ENCODE measurements at places on chromosomes 2 and 18.

DNA sequence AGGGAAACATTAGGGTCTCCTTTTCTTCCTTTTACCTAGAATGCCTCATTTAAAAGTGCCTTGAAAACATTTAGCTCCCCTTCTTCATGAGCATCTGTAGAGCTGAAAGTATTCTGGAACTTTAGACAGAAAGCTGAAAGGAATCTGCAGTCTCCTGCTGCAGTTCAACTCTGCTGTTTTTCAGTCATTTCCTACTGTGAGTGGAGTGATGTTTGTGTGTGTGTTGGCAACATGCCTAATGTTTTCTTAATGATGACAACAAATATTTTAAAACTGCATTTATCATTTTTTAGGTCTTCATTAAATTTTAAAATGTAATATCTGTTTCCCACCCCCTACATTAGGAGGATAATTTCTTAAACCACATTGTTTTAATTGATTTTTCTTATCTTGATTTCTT is 66.6 kb downstream of the TWSG1 start:
- no peak for DNase-seq

GRCh38 chr18:45374236-45374635 is 241.0 kb upstream of the SLC14A2 start:
- no peak for DNase-seq

GRCh38 chr2:137178951-137179377 is 413.6 kb downstream of the THSD7B start:
- no peak for DNase-seq

- DNase-seq: no peak
Observed at GRCh38 chr2:165357758-165358157, 111.7 kb upstream of the CSRNP3 start.

- no peak for DNase-seq
Observed at GRCh38 chr2:172280571-172281361, 146.6 kb upstream of the ITGA6 start.

DNA sequence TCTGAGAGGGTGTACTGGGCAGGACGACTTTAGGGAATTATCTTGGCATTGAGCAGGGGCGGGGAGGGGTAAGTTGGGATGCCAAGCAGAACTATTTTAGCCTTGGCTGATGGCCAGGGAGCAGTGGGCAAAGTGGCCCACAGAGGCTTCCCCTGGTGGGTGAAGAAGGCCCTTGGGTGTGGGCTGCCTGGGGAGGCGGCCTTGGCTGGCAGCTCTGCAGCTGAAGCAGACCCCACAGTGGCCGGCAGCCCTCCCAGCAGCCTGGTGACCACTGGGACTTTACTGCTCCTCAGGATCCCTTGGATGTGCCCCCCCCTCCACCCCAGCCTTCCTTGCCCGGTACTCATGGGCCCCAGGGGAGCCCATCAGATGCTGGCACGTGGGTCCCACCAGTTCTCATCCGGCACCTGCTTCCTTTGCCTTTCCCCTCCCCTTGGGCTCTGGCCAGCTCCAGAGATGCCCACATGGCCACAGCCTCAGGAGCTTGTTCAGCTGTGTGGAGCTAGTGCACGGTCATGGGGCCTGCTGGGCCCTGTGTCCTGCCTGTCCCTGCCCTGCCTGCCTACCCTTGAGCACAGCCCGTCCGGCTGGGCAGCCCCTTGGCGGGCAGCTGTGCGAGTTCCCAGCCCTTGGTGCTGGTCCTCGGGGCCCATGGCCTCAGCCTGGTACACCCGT is 122.1 kb upstream of the HS6ST1 start:
- DNase-seq: no peak
